Activated CD4-positive, CD25-positive, alpha-beta regulatory T cell treated with anti-CD3 and anti-CD28 coated beads, Interleukin-2, amount 50 U/mL, for 16 hours (primary cell): ENCODE measurements at places on chromosomes 16 and 17.

GRCh38 chr17:40377832-40378231 is 13.3 kb upstream of the GJD3 start:
- no peak for DNase-seq

GRCh38 chr16:424033-424622 is 1.3 kb upstream of the RAB11FIP3 start:
- no peak for DNase-seq

GRCh38 chr17:42937712-42938596 is 26.3 kb downstream of the AARSD1 start:
- no peak for DNase-seq

DNA sequence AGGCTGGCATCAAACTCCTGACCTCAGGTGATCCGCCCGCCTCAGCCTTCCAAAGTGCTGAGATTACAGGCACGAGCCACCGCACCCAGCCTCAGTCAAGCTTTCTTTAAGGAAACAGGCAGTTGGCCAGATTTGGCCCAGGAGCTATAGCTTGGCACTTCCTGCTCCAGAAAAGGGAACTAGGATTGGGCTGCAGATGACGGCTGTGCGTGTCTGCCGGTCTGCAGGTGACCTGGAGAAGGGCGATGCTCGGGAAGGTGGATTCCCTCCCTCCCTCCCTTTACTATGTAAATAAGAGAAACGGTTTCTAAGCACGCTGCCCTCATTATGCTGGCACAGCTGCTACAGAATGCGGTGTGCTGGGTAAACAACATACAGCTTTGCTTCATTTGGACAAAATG is 215.9 kb downstream of the RPTOR start:
- no peak for DNase-seq

DNA sequence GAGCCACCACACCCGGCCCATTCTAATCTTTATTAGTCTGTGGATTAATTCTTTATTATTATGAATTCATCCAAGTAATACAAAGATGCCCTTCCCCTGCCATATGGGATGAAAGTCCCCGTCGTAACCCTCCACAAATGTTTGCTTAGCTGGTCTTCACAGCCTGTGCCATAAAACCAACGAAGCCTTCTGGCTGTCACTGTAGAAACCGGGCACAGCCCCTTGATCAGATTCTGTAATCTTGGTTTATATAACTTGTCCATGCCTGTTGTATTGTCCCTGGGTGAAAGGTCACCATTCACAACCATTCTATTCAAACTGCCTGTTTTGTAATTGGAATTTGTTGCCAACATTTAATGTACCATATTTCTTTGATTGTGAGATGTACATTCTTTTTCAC is 66.5 kb downstream of the ATP2C2 start:
- no peak for DNase-seq

DNA sequence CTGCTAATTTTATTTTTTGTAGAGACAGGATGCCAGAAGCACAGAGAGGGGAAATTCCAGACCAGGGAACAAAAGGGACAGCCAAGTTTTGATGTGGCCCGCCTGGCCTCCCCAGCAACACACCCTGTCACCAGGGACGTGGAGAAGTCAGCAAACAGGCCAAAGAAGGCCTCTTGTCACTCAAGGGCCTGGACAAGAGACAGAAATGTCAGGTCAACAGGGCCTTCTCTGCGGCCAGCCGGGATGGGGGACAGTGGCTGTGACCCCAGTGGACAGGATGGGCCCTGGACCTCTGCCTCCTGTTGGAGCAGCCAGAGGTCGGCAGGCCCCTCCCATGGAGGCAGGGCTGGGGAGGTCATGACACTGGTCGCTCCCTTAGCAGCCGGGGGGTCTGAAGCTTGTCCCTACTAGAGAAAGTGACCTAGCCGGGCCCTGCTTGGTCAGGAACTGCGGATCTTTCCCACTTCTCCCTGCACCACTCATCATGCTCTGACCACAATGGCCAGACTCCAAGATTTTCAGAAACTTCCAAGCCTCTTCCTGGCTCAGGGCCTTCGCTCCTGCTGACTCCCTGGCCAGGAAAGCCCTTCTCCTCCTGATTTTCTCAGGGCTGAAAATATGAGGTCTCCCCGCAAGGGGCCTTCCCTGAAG is 9.2 kb upstream of the TVP23A start:
- DNase-seq = no peak

- DNase-seq = no peak
These were observed 11.1 kb upstream of the ATP2C2 start for GRCh38 chr16:84357191-84357651.

DNA sequence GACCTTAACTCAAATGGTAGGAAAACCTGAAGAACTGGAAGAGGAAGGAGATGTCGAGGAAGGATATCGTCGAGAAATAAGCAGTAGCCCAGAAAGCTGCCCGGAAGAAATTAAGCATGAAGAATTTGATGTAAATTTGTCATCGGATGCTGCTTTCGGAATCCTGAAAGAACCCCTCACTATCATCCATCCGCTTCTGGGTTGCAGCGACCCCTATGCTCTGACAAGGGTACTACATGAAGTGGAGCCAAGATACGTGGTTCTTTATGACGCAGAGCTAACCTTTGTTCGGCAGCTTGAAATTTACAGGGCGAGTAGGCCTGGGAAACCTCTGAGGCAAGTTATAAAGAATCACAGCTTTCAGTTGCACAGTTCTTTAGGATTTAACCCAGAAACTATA is 15.5 kb downstream of the ERCC4 start:
- DNase-seq = no peak

DNA sequence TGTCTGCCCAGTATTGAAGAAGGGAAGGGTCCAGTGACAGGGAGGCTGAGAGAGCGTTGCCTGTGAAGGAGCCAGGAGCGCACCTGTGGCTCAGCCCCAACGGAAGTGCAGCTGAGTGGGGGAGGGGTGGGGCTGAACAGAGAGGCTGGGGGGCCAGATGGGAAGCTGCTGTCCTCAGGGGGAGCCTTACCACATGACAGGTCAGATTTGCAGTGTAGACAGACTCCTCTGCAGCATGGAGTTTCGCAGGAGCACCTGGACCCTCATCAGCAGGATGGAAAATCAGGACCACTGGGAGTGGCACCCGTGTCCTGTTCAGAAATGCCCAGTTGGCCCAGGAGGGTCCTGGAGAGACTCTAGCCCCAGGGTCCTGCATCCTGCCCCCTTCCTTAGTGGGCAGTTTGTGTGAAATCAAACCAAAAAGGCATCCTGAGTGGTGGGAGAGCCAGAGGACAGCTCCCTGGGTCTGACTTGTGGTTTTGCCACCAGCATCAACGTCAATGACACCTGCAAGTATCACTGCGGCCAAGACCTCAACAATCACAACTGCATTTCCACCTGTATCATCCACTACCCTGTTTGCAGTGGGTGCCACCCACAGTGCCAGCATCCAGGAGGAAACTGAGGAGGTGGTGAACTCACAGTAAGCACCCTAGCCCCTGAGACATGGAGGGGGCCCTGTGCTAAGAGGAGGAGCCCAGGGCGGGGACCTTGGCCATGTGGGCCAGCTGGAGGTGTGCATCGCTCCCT is 7.8 kb downstream of the CD300A start:
- DNase-seq = no peak

- no peak for DNase-seq
These were observed 21.6 kb downstream of the NDE1 start for GRCh38 chr16:15671530-15672117.

GRCh38 chr16:87706278-87707000 is 59.3 kb downstream of the KLHDC4 start:
- DNase-seq = no peak

GRCh38 chr16:50664270-50664669 is 16.8 kb downstream of the SNX20 start:
- no peak for DNase-seq

GRCh38 chr17:72386619-72387237 is 265.9 kb downstream of the SOX9 start:
- DNase-seq = no peak

- DNase-seq = no peak
These were observed 12.5 kb upstream of the C16orf95 start for GRCh38 chr16:87329436-87330256.

GRCh38 chr17:4597975-4598374 is 13.6 kb downstream of the SMTNL2 start:
- no peak for DNase-seq

DNA sequence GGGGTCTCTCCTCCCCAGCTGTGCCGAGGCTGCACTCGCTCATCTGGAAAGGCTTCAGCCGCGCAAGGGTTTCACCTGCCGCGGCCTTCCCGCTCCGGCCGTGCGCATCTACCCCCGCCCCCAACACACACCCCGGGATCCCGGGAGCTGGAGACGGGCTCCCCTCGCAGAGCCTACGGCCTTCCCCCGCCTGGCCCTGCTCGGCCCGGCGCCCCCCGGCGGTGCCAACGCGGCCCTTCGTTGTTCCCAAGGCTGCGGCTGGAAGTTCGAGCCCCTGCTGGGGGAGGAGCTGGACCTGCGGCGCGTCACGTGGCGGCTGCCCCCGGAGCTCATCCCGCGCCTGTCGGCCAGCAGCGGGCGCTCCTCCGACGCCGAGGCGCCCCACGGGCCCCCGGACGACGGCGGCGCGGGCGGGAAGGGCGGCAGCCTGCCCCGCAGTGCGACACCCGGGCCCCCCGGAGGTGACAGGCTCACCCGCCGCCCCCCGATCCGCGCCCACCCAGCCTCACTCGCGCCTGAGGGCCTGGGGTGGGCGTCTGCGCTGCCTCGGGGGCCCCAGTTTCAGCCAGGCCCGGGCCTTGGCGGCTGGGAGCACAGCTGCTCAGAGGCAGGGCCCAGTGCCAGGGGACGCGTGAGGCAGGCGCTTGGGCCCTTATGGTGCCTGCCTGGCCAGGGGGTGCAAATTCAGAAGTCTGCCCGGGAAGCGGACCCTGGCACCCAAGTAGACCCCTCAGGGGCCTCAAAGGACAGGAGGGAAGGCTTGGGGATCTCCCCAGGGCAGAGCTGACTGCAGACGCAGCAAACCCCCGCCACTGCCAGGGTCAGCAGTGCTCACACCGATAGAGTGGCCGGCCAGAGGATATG is 11.2 kb downstream of the GALK1 start:
- no peak for DNase-seq

DNA sequence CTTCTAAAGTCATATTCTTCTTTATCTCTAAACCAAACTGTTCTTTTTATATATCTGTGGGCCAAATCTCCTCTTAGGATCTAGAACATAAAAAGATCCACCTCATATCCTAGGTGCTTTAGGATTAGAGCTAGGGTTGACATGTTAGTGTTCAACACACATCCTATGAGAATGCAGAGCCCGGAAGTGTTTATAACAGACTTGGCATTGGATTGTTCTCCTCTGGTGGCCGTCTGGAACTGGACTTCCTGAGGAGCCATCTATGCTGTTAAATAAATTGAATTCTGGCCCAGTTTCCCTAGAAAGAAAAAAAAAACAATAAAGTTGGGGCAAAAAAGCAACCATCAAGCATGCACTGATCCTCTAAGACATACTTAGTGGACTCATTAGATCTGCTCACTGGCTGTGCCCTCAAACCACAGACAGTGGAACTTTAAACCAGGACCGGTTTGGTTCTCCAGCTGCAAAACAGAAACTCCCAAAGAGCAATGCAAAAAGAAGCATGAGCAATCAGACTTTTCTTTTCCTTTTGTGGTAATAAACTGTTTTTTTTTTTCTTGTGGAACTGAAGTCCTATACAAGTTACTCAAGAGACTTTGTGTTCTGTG is 182.5 kb downstream of the ZNF18 start:
- DNase-seq = no peak

DNA sequence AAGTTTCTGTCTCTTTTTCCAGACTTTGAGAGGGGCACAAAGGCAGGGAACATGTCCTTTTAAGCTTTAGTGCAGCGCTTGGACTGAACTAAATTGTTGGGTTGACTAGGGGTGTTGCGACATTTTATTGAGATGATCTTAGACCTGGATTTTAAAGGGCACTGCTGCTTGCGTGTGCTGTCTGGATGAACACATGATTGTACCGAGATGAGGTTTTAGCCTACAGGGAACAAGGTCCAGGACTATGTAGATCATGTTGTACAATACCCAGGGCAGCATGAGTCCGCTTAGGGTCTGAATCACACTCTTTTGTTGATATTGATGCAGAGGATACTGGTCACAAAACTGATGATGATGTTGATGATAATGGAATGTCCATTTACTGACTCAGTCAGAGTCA is 5.2 kb upstream of the RGS9 start:
- DNase-seq = no peak

DNA sequence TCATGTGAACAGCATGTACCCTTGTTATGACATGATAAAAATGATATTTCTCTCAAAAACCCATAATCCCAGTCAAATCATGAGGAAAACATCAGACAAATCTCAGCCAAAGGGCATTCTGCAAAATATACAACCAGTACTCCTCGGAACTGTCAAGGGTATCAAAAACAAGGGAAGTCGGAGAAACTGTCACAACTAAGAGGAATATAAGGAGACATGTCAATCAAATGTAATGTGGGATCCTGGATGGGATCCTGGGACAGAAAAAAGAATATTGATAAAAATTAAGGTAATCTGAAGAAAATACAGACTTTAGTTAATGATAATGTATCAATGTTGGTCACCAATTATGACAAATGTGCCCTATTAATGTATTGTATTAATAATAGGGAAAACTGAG is 15.6 kb upstream of the CDYL2 start:
- no peak for DNase-seq

DNA sequence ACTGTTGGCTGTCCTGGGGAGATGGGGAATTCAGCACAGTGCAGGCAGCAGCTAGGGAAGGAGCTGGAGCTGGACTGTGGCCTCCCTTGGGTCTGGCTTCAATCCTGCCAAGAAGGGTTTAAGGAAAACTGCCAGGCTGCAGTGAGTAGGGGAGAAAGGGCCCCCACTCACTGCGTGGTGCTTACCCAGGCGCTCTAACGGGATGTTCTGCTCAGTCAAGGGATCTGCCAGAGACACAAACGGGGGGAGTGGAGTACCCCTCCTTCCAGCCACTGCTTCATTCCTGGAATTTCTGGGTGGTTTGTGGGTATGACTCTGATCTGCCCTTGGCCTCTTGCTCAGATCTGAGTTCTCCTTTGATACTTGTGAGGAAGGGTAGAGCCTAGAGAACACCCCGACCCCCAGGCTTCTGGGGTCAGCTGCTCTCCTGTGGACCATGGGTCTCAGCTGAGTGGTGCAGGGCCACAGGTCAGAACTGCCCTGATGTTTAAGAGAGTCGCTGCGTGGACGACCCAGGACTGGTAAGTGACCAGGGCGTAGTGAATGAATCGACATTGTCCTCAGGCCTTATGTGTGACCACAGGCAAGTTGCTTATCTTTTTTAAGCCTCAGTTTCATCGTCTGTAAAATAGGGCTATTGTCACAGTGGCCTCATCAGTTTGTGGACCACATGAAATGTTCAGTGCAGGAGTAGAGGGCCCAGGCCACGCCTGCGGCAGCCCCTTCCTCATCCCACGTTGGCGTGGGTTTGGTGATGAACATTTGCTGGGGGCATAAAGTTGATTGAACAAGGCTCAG is 9.6 kb downstream of the CRISPLD2 start:
- no peak for DNase-seq

DNA sequence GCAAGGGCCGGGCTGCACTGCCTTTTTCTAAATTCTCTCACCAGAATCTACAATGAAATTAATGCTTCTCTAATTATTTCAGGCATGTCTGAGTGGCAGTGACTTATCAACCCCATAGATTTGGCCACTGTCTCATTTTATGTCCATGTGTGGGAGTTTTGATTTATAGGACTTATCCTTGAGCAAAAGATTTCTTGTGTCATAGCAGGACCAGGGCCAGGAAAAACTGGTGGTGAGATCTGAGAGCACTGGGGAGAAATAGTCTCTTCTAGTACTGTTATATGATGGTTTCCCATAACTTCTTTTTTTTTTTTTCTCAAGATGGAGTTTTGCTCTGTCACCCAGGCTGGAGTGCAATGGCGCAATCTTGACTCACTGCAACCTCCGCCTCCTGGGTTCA is 1.5 kb upstream of the KRT23 start:
- DNase-seq = no peak

GRCh38 chr16:87410530-87410929 is 18.4 kb downstream of the MAP1LC3B start:
- DNase-seq = no peak
